ENCODE measurements at places on chromosomes 7 and 10. TPM values are rescaled to one million over a fixed set of nuclear protein-coding genes. Genes with fewer than 3 reads are reported as not detected.

GRCh38 chr7:157568770-157569584 is 232.2 kb downstream of the DNAJB6 start:
- peak overlapping the region; percentile 76 for H3K4me3 ChIP-seq
- H3K27ac ChIP-seq, result no peak overlapping the region
- peaks cover 42% of the 10 kb centered on the region for H3K27me3 ChIP-seq
- H3K36me3 ChIP-seq, result no peaks in the 10 kb centered on the region

DNA sequence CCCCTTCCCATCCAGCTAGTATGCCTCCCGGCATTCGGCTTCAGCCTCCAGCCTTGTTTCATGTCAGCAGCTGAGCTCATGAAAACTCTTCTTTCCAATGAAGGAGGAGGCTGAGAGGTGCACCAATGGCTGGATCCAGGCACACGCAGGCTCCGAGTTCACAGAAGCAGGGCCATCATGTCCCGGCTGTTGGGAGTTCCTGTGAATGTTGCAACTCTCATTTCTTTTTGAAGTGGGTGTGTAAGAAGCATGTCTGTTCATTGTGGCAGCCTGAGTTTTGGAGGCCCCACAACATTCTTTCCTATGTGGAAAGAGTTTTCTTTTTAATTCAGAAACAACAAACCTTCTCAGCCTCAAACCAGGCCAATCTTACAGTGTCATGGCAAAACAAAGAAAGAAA is 89.7 kb downstream of the PTPRE start:
- H3K36me3 ChIP-seq, result no peaks in the 10 kb centered on the region
- DNase-seq, result no peak
- no peak overlapping the region for H3K27ac ChIP-seq
- H3K4me1 ChIP-seq, result peaks cover 6% of the 10 kb centered on the region

GRCh38 chr10:77667426-77668324 is 30.1 kb upstream of the KCNMA1 start:
- H3K27me3 ChIP-seq, result peaks cover 6% of the 10 kb centered on the region
- DNase-seq, result no peak
- peaks cover 16% of the 10 kb centered on the region for H3K4me1 ChIP-seq
- H3K4me3 ChIP-seq, result no peak overlapping the region
- no peak overlapping the region for H3K27ac ChIP-seq

- H3K4me1 ChIP-seq, result peaks cover 14% of the 10 kb centered on the region
- DNase-seq, result no peak
- no peaks in the 10 kb centered on the region for H3K27me3 ChIP-seq
- H3K4me3 ChIP-seq, result no peak overlapping the region
Observed at GRCh38 chr7:135257790-135258189, 24.2 kb downstream of the STRA8 start.

DNA sequence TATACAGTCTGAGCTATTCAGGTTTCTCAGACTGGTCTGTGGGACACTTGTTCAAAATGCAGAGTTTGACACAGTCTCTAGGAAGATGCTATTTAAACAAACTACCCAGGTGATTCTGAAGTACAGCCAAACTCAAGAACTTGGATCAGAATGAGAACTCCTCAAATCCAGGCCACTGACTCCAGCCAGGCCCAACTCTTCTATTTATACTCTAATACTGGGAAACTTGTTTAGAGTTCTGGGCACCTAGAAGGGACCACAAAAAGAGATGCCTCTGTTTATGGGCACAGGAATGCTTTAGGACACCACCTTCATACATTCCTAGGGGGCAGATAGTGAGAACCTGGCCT is 40.1 kb upstream of the ADD3 start:
- H3K27ac ChIP-seq, result no peak overlapping the region
- no peak overlapping the region for H3K4me3 ChIP-seq
- no peaks in the 10 kb centered on the region for H3K36me3 ChIP-seq
- DNase-seq, result no peak

- no peak overlapping the region for H3K4me3 ChIP-seq
- DNase-seq, result no peak
- H3K36me3 ChIP-seq, result peaks cover 10% of the 10 kb centered on the region
- H3K4me1 ChIP-seq, result no peaks in the 10 kb centered on the region
- H3K27ac ChIP-seq, result no peak overlapping the region
Observed at GRCh38 chr10:92662848-92663247, 26.9 kb upstream of the HHEX start.

- no peak overlapping the region for H3K4me3 ChIP-seq
- DNase-seq, result no peak
- no peaks in the 10 kb centered on the region for H3K27me3 ChIP-seq
- H3K36me3 ChIP-seq, result no peaks in the 10 kb centered on the region
Observed at GRCh38 chr7:119900996-119901672, 371.8 kb upstream of the KCND2 start.

GRCh38 chr10:106513352-106513771 is 651.1 kb downstream of the SORCS1 start:
- H3K4me3 ChIP-seq, result no peak overlapping the region
- H3K27me3 ChIP-seq, result peaks cover 23% of the 10 kb centered on the region
- DNase-seq, result no peak
- H3K27ac ChIP-seq, result no peak overlapping the region
- H3K4me1 ChIP-seq, result peaks cover 5% of the 10 kb centered on the region

Gene ACHE
- total RNA-seq, result 7.7 TPM

Gene ZMYND11
- 19.2 TPM for total RNA-seq

Data from WTC11 (cell line).